ENCODE measurements at places on chromosomes 1 and 21. TPM values are rescaled to one million over a fixed set of nuclear protein-coding genes. Genes with fewer than 3 reads are reported as not detected.

RIMKLA gene
- under 0.01 TPM for total RNA-seq

HES5 gene
- total RNA-seq = not detected

MROH9 gene
- total RNA-seq = not detected

ESPN gene
- 0.05 TPM for total RNA-seq

TMEM51 gene
- 8.6 TPM for total RNA-seq

C1orf141 gene
- total RNA-seq = not detected

PTAFR gene
- total RNA-seq = 0.05 TPM

SPRR3 gene
- not detected for total RNA-seq

B3GALT5 gene
- total RNA-seq = 0.37 TPM

DAB1 gene
- under 0.01 TPM for total RNA-seq

HORMAD1 gene
- not detected for total RNA-seq

LRRC39 gene
- total RNA-seq = 0.37 TPM

DISC1 gene
- total RNA-seq = 5.3 TPM

NMNAT1 gene
- total RNA-seq = 21.6 TPM

TNFRSF25 gene
- 13.4 TPM for total RNA-seq
